ENCODE measurements at places on chromosomes 12 and 14. TPM values are rescaled to one million over a fixed set of nuclear protein-coding genes. Genes with fewer than 3 reads are reported as not detected.

The LRRK2 gene
- 14.6 TPM for total RNA-seq

The OTX2 gene
- not detected for total RNA-seq

DNA sequence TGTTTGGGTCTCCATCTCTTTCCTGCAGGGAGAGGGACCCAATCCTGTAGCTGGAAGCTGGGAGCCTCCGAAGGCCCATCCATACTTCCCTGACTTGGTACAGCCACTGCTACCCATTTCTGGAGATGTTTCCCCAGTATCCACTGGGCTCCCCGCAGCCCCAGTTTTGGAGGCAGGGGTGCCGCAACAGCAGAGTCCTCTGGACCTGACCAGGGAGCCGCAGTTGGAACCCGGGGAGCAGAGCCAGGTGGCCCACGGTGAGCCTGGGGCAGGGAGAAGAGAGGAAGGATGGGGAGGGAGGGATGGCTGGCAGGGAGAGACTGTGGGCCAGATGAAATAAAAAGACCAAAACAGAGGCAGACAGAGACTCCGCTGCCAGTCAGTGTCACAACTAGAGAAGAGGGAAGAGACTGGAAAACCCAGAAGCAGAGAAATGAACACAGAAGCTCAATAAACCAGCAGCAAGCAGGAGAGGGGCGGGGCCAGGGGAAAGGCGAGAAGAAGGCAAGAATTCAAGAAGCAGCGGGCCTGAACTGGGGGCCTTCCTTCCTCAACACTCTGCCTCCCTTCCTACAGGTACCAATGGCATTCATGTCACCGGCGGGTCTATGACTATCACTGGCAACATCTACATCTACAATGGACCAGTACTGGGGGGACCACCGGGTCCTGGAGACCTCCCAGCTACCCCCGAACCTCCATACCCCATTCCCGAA lies 6.3 kb downstream of the LTBR start:
- no peak for ATAC-seq

DNA sequence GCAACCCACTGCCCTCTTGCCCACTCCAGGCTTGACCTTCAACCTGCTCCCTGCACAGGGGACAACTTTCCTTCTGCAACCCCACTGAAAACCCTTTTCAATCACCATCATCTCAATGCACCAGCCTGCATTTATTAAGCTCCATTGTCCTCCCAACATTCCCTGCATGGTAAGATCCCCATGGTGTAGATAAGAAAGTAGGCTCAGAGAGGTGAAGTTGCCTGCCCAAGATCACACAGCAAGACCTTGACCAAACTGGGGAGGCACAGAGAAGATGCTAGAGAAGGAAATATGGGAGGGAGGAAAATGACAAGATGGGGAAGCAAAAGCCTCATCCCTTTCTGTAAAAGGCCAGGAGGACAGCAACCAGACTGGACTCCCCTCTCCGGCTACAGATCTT lies 9.8 kb downstream of the MSI1 start:
- ATAC-seq, result no peak

The ESR2 gene
- 0.48 TPM for total RNA-seq

DNA sequence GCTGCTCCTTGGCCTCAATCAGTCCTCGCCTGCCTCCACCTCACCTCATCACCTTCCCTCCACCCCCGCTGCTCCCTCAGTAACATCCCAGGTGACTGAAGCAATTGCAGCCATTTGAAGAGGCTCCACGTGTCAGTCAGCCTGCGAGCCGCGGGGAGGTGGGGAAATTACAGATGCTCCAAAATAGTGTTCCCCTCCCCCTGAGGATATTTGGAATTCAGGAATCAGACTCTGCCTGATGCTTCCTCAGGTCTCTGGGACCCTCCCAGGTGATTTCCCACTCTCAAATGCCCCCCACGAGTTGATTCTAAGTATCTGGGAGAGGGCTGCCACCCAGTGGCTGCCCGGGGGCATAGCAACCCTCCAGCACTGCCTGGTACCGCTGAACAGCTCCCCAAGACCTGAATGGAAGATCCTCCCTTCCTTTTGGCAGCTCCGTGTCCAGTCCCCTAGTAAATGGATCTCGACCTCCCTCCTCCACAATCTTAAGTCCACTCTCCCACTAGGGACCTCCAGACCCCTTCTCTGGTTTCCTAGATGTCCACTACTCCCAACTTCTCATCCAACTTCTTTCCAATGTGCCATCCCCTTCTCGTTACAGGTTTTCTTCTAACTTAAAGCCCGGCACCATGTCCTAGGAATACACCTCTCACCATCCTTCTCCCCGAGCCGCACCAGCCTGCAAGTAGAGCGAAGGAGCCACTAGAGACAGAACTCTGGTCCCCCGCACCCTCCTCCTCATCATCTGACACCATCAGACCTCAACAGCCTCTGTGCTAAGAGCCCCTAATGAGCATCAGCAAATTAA lies 1.4 kb upstream of the ASIC1 start:
- ATAC-seq, result peak; percentile 65
